HS-5 (cell line): ENCODE measurements at places on chromosomes 16 and 17.

- no peak for DNase-seq
Observed at GRCh38 chr17:38616361-38616760, 10.6 kb upstream of the SRCIN1 start.

DNA sequence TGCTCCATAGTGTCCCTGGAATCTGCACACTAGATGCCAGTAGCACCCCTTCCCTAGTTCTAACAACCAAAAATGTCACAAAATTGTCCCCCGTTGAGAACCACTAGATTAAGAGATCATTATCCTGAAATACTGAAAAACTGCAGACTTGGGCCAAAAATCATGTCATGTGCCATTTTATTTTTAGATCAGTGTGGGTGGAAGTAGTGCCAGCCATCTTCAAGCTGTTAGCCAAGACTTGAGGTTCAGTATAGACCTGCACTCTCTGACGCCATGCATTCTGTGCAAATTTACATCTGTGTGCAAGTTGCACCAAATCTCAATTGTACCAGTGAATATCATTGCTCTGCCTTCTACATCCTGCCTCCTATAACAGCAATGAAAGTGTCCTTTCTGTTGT, 31.5 kb upstream of the NOL11 start:
- DNase-seq: no peak

DNA sequence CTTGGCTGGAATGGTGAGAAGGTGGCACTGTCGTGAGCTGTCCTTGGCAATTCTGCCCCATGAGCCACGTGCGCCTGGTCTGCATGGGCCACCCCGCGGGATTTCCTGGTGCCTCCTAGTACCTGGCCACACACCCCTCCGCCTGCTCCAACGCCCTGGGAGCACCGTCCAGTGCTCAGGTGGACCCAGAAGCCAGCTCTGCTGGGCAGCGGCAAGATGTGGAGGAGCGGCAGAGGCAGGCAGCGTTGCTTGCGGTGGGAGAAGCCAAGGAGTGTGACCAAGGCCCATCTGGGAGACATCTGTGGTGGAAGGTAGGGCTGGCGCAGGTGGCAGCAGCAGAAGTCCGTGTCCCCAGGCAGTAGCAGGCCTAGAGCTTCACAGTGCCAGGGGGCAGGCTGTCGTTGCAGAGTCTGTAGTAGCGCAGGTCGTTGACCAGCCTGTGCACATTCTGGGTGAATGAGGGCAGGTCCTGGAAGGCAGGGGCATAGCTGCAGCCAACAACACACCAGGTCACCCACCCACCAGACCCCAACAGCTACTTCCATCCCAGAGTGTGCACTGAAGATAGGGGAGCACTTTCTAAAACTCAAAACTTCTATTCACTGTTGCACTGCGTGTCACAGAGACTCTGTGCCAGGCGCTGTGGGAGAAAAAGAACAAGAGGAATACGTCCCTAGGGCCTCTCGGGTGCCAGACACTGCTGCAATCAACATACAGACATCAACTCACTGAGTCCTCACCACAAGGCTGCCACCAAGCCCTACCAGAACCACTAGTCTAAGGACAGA, 34.9 kb upstream of the GSG1L start:
- DNase-seq: no peak

GRCh38 chr17:43784068-43784467, 3.8 kb downstream of the CFAP97D1 start:
- DNase-seq: no peak

GRCh38 chr17:2943981-2944380, 119.4 kb downstream of the OR1D5 start:
- DNase-seq: no peak

DNA sequence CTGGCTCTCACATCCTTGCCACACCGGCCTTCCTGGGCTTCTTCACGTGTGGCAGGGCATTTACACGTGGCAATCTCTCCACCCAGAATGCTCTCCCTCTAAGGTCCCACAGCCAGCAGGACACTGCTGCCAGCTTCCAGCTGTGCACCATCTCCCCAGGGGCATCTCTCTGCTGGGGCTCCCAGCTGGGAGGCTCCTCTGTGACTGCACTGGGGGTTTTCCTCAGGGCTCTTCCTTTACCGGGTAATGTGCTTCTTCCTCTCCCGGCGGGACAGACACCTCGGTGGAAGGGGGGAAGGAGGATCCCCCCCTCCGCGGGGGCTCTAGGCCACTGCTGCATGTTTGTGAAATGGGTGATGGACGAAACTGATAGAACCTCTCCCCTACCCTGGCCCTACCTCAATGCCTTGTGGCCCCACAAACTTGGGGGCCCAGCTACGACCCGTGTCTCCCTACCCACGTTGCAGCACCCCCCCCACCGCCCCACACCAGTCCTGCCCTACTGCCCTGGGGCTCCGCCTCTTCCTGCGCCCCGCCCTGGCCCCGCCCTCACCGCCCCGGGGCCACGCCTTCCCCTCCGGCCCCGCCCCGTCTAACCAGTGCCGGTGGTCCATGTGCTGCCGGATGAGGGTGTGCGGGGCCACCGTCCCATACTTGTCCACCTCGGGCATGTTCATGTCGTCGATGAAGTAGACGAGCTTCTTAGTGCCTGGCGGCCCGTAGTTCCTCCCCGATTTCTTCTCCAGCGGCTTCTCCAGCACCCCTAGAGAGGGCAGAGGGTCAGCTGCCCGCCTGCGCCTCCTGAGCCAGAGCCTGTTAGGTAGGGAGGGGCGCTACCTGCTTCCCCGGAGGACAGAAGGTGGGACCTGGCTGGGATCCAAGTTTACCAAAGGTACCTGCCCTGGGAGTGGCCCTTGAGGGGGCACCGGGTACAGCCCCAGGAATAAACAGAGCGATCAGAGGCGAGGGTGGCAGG, 92.6 kb downstream of the DNAH17 start:
- no peak for DNase-seq

DNA sequence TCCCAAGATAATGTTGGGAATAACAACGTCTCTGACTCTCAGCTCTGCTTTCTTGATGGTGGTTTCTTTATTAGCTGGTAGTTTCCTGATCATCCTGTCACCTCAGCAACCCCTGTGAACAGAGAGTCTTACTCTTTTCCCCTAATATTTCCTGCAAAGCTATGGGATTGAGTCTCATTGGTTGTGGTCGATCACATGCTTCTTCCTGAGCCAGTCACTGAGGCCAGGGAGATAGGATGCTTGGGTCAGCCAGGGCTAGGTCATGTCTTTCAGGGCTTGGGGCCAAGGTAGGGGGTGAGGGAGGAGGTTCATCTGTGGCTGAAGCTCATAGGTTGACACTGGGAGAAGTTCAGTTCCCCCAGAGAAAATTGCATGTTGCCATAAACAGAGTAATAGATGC, 114.3 kb downstream of the ABCC1 start:
- DNase-seq: no peak

DNA sequence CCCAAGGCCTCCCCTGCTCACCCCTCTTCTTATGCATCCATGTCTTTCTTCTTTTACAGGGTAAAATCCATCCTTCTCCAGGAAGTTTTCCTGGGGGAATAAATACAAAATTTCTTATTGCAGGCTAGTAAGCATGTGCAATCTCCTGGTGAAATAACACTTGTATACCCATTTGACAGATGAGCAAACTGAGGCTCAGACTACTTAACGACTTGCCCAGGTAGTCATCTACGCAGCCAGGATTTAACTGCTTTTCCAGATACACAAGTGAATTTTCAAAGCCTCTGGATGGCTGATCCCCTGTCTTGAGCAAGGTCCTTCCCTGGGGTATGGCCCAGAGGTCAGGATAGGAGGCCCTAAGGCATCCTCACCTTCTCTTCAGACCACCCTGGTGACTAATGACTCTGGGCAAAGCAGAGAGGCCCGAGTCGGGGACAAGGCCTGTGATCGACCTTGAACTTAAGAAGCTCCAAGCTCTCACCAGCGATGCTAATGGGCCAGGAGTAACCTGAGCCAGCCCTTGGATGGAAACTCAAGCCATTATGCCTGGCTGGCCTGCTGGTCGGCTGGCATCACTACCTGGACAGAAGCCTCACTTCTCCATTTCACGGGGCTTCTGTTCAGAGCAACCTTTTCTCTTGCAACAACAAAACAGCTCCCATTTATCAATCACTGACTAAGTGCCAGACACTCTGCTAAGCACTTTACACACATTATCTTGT, 33.1 kb downstream of the ZNF423 start:
- no peak for DNase-seq

GRCh38 chr17:28878158-28878910, 19.2 kb downstream of the FLOT2 start:
- no peak for DNase-seq

GRCh38 chr17:42561897-42562387, at the start of gene COASY:
TSS of gene COASY (plus strand) at chr17:42562148. CDS start at chr17:42562623, 475 bp downstream.
- DNase-seq: peak; percentile 89

- DNase-seq: no peak
Observed at GRCh38 chr16:75341564-75342307, 90.3 kb upstream of the BCAR1 start.

- DNase-seq: no peak
Observed at GRCh38 chr16:77374384-77374783, 60.5 kb downstream of the ADAMTS18 start.

GRCh38 chr16:64469906-64470702, 651.8 kb downstream of the CDH11 start:
- no peak for DNase-seq

- DNase-seq: no peak
Observed at GRCh38 chr16:73053364-73054124, 5.6 kb upstream of the ZFHX3 start.

GRCh38 chr17:73391331-73392265, 79.8 kb upstream of the CDC42EP4 start:
- no peak for DNase-seq

DNA sequence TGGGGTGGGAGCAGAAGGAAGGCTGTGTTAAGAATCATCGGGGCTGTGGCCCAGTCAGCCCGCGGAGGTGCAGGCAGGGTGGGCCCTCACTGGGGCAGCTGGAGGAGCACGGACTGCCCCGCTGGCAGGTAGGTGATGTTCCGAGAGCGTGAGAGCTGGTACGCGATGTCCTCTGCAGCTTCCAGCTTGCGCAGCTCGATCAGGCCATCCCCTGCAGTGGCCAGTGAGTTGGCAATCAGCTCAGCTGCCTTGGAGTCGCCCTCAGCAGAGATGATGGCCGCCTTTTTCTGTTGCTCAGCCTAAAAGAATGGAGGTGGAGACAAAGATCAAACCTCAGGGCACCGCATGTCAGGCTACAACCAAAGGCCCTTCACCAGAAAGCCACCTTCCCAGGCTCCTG, 9.8 kb downstream of the PHB1 start:
- no peak for DNase-seq

DNA sequence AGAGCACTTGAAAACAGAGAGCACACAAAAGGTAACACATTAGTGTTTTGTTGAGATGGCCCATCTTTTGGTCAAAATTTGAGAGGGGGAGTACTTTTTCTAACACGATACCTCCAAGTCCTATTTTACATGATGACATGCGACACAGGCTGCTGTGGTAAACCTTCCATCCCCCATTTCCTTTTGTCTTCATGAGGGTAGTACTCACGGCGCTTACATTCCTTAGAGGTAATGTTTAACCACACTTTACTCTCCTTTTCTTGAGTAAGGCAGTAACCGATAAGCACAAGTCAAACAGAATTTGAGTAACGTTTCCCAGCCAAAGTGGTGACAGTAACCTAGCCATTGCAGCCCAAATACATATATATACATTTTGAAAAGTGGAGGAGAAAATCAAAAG, 35.8 kb upstream of the PITPNM3 start:
- no peak for DNase-seq

- peak; percentile 50 for DNase-seq
Observed at GRCh38 chr17:58082870-58083490, at the start of gene DYNLL2. TSS of gene DYNLL2 (plus strand) at chr17:58083419. CDS start at chr17:58087091, 3,672 bp downstream.

DNA sequence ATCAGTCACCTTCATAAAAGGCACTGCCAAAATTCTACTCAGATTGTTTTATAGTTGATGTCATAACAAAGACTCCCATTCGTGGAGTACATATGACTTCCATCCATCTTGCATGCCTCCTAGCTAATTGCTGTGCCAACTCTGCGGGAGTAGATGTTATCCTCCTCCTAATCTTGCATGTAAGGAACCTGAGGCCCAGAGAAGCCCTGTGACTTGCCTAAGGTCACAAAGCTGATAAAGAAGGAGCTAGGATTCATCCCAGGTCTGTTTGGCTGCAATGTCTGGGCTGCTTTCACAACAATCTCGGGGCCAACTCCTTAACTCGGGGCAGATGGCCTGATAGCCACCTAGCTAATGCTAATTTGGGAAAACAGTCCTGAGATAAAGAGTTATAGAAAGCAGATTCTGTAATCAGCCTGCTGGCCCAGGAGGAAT, 87.3 kb downstream of the YPEL2 start:
- DNase-seq: no peak

DNA sequence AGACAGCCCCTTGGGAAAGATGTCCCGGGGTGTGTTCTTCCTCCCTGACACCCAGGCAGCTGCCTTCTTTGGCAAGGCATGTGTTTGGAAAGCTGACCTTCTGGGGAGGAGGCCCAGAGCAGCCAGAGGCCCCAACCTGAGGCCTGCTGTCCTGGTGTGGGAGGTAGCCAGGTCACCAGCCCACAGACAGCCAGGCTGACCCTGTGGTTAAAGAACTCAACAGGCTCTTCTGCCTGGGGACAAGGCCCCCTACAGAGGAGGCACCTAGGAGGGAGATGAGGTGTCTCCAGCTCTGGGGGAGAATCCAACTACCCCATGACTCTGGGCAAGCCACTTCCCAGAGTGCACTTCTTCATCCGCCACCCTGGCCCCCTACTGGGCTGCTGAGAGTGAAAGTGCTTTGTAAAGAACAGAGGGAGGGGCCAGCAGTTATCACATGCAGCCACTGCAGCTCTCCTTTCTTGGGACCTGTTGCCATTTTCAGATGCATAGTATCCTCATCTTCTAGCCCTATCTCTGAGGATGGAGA, 13.1 kb upstream of the SREBF1 start:
- DNase-seq: no peak

GRCh38 chr16:85137323-85138072, 25.2 kb upstream of the CIBAR2 start:
- no peak for DNase-seq

GRCh38 chr16:8713635-8714172, 39.3 kb downstream of the ABAT start:
- DNase-seq: no peak

DNA sequence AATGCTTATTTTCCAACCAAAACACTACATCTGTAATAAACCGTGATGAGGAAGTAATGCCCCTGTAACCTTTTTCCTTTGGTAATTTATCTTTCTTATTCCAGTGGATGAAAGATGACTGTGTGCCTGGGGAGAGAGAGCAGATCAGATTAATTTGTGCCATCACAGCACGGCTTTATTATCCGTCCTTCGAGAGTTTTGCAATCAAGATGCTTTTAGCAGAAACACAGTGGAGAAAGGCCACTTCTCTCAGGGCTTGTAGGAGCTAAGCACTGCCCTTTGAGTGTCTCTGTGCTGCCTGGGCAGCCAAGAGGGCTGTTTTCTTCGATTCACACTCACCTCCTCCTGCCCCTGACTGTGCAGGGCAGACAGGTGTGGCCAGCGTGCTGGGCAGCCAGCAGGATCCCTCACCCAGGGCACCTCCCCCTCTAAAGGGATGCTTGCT, 190.2 kb downstream of the PRKCA start:
- no peak for DNase-seq
